ENCODE measurements at places on chromosomes 3 and 15. TPM values are rescaled to one million over a fixed set of nuclear protein-coding genes. Genes with fewer than 3 reads are reported as not detected.

DNA sequence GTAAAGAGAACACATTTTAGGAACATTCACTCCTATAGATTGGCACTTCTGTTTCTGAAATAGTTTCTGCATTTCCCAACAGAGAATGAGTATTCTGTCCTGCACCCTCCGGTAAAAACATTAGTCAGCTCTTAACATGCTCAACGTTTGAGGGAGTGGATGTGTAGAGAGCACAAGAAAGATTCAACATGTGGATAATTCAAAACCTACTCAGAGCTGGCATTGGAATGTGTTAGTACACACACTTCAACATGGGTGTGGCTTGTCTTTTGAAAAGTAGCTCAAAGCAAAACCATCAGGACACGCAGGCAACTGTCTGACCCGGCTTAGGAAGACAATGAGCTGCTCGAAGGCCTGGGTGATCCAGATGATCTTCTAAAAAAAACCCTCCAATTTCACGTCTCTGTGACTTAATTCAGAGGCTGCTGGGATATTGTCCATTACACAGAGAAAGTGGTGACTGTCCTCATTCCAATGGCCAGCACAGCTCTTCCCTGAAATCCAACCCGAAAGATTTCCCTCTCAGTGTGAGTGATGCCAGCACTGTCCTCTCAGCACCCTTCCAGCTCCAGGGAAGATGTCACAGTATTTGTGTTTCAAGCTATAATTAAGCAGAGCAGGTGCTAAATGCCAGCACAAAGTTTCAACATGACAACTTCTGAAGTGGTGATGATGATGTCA lies 18.1 kb downstream of the FBN1 start:
- DNase-seq, result peak; percentile 87

Gene TRIM42
- not detected for total RNA-seq

Gene BNC1
- total RNA-seq, result 0.27 TPM

- DNase-seq, result no peak
Measured at GRCh38 chr15:60555291-60555690, 76.3 kb upstream of the ICE2 start.
